ENCODE measurements at places on chromosomes 2 and 18.
A peak's percentile ranks its signal among the peaks of the same experiment; 100 is the strongest.

DNA sequence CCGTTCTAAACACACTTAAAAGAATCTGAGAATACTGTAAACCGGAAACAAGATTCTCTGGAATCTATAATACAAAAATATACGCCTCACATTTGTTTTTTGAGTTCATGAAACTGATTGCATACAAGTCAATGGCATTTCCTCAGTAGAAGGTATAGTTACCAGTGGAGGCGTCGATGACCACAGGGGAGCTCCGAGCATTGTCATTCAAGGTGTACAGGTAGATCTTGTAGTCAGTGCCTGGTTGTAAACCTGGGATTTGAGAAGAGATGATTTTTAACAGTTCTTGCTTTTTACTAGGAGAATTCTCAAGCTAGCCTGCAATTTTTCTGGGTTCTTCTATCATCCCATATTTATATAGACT, 60.4 kb downstream of the FN1 start:
- H3K4me3 ChIP-seq = no peak overlapping the region
- H3K36me3 ChIP-seq = peaks cover 61% of the 10 kb centered on the region
- H3K27me3 ChIP-seq = no peaks in the 10 kb centered on the region
- DNase-seq = no peak

DNA sequence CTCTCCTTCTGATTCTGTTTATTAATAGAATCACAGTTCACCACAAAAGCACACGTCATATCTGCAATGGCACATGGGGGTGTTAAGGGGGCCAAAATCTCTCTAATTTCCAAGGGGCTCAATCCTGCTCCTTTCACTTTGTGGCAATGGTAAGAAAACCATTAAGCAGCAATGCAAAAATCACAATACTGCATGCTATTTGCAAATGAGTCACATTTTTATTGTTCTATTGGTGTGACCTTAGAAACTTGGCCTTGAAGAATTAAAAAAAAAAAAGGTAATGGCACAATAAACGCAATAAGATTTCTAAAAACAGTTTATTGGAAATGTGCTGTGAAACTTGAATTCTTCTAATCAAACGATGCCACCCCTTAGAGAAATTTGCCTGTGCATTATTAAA, 251.5 kb downstream of the ZNF521 start:
- no peak overlapping the region for H3K4me3 ChIP-seq
- H3K27me3 ChIP-seq = peaks cover 5% of the 10 kb centered on the region
- no peaks in the 10 kb centered on the region for H3K36me3 ChIP-seq
- peaks cover 69% of the 10 kb centered on the region for H3K4me1 ChIP-seq
- no peak overlapping the region for H3K27ac ChIP-seq

GRCh38 chr2:12967804-12968203, 251.1 kb downstream of the TRIB2 start:
- H3K27ac ChIP-seq = peak overlapping the region; percentile 25
- peaks cover 3% of the 10 kb centered on the region for H3K27me3 ChIP-seq
- no peak overlapping the region for H3K4me3 ChIP-seq
- DNase-seq = no peak

DNA sequence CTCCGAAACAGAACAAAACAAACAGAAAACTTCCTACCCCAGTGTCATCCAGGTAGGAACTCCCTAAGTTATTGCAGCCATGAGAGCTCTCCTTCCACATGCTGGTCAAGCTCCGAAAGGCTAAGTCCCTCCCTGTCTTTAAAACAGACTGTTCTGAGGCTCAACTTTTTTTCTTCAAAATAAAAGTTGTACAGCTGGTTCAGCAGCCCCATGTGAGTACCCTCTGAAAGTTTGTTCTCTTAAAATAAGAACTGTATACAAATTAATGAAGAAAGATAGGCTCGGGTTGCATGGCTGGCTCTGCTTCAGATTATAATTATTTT, at the start of gene PDE1A:
Gene PDE1A, minus strand, starts transcription at position 119 of the 323 bp plus-strand sequence.
- H3K36me3 ChIP-seq = no peaks in the 10 kb centered on the region
- peaks cover 13% of the 10 kb centered on the region for H3K4me1 ChIP-seq
- H3K4me3 ChIP-seq = no peak within 1 kb of the TSS
- no peaks in the 10 kb centered on the region for H3K27me3 ChIP-seq
- H3K27ac ChIP-seq = peak within 1 kb of the TSS; percentile 86
- DNase-seq = no peak

DNA sequence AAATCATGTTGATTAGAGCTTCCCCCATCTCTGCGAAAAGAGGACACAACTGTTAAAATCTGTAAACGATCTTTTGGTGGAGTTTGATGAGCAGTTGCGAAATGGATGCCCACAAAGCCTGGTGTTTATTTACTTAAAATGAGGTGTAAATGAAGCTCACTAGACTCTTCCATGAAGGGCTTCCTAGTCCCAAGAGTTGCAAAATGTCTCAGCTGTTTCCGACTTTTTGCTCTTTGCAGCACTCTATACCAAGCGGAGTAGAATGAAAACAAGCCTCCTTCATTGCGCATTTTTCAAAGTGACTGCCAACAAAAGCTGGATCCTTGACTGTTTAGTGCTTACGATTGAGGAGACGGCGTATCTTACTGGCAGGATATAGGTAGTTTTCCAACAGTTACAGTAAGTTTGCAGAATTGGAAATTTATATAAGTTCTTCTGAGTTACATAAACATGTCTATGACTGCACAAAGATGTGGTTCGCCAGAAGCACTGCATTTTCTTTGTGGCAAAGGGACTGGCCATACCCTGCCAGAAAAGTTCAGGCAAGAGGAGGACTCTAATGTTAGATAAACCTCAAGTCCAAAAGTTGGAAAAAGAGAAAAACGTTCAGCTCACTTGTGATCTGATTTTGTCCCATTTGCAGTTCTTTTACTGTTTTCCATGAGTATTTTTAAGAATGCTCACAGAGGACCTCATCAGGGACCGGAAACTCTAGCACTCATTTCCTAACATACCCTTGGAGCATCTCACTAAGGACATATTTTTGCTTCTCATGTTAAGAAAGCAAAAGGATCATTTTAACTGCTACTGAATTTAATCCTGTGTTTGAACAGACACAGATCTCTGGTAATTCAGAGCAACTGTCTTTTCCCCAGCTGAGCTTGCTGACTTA, 42.7 kb downstream of the COLEC12 start:
- peaks cover 26% of the 10 kb centered on the region for H3K36me3 ChIP-seq
- peak overlapping the region; percentile 58 for H3K27ac ChIP-seq
- H3K4me1 ChIP-seq = peaks cover 22% of the 10 kb centered on the region
- no peak overlapping the region for H3K4me3 ChIP-seq
- H3K27me3 ChIP-seq = peaks cover 4% of the 10 kb centered on the region
- DNase-seq = no peak

All from endothelial cell (in vitro differentiated cells).